ENCODE measurements at places on chromosomes 11 and 22.
A peak's percentile ranks its signal among the peaks of the same experiment; 100 is the strongest.

DNA sequence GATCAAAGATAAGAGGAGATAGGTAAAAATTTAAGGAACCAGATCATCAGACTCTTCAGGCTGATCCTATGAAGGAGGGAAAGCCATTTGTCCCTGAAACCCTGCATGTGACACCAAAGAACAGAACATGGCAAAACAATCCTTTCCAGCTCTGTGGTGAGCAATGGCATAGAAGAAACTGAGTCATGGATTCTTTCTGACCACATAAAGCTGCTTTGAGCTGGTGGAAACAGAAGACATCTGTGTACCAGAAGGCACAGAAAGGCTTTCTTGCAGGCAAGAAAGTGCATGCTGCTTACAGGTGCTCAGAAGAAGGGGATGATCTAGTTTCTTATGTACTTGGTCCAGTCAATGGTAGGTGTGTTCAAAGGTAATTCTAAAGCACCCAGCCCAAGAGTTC, 45.0 kb upstream of the APOA1 start:
- DNase-seq, result no peak

DNA sequence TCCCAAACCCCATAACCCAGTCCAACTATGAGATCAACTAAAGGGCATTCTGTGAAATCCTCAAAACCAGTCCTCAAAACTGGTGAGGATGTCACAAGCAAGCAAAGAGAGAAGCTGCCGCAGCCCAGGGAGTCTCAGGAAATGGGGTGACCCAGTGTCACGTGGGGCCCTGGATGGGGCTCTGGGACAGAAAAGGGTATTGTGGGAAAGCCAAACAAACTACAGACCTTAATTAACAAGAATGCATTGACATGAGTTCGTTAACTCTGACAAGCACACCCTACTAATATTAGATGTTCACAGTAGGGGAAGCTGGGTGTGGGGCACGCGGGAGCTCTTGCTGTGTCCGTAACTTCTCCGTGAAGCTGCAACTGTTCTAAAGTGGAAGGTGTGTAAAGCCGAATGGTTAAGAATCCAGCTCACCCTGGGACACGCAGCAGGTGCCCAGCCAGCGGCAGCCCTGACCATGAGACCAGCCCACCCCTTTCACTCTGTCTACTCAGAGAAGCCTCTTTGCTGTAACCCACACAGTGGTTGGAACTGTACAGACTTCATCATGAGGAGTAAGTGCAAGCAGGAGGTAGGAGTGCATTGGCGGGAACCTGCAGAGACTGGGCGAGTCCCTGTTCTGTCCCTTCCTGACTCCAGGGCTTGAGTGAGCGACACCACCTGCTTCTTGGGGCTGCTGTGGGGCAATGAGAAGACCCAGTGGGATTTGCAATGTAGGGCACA, 17.9 kb downstream of the LINC01488 start:
- peak; percentile 39 for DNase-seq

- DNase-seq, result no peak
These were observed 663.0 kb downstream of the KCNA4 start for GRCh38 chr11:29353833-29354232.

DNA sequence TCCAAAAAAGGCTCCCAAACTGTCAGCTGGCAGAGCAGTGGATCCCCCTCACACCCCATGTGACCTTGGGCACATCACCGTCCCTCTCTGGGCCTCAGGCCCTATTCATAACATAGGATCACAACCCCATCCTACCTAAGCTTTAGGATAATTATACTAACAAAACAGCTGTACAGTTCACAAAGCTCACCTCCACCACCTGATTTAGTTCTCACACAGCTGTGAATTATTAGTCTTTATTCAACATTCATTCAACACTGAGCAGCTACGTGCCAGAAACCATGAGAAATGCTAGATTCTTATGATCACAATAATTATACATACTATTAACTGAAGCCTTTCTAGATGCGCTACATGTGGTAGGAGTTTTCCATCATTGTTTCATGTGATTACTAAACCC, 9.5 kb downstream of the WNT11 start:
- DNase-seq, result no peak

- DNase-seq, result no peak
These were observed 69.5 kb downstream of the MAML2 start for GRCh38 chr11:96273507-96273906.

- peak; percentile 37 for DNase-seq
These were observed 3.1 kb downstream of the HDHD5 start for GRCh38 chr22:17155941-17156340.

DNA sequence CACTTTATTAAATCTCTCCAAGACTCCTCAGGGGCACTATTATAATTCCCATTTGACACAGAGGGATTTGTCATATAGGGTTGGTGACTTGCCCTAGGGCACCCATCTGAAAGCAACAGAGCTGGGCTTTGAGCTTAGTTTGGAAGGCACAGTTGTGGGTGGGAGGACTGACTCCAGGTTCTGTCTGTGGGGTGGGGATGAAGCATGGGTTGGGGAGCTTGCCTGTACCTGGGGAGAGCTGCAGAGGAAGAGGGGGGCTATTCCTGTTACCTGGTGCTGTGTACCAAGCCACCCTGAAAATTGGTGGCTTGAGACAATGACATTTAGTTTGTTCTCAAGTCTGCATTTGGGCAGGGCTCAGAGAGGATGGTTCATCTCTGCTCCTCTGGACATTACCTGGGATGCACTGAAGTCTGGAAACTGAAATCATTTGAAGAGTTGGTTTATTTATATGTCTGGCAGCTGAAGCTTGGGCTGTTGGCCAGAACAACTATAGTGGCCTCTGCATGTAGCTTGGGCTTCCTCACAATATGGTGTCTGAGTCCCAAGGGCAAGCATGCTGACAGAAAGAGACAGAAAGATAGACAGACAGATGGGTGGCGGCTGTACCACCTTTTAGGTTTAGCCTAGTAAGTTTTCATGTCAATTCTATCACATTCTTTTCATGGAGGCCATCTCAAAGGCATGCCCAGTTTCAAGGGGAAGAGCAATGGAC, 44.9 kb downstream of the LRRC32 start:
- peak; percentile 24 for DNase-seq

DNA sequence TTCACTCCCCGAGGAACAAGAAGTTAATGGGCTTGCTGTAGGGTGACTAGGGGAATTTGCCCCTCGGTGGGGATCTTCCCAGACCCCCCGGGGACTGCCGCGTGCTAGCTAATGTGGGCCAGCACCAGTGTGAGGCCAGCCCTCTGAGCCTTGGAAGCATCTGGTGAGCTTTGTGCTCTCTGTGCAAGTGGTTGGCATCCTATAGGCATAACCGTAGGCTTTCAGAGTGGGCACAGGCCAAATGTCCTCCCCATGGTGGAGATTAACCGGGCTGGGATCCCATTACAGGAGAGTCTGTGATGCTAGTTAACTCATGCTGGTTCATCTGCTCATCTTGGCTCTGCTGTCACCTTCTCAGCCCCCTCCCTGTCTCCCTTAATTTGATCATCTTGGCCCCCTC, 125.7 kb downstream of the TRIM29 start:
- DNase-seq, result no peak

Measured in NB4 (cell line).